ENCODE measurements at places on chromosomes 1 and 21.

- DNase-seq = peak; percentile 82
These were observed 48.0 kb downstream of the SMYD2 start for GRCh38 chr1:214328770-214329469.

DNA sequence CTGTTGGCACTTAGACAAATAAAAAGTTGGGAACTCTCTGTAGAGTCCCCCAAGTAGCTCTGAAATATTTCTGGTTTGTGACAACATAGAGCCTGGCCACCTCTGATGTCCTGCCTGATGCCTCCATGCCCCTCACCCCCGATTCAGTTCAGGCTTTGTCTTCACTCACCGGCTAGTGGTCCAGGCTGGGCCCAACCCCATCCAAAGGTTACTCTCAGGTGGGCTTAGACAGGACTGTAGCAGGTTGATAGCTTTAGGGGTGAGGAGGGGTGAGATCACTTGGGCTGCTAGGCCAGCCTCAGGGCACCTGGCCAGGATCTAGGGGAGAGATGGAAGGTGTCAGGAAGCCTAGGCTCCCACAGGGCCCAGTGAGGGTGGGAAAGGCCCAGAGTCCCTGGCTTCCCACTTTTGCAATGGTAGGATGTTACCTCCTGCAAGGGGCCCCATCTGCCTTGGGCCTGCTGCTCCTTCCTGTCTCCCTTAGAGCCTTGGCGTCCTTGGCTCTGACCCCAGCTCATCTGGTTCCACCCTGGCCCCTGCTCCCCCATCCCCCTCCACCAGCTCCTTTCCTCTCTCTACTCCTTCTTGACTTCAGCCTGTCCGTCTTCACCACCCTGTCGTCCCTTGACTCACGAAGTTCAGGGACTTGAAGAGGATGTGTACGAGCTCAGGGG lies 6.7 kb downstream of the EPS8L3 start:
- no peak for DNase-seq

- no peak for DNase-seq
These were observed 157.9 kb downstream of the DHRS3 start for GRCh38 chr1:12460121-12460520.

DNA sequence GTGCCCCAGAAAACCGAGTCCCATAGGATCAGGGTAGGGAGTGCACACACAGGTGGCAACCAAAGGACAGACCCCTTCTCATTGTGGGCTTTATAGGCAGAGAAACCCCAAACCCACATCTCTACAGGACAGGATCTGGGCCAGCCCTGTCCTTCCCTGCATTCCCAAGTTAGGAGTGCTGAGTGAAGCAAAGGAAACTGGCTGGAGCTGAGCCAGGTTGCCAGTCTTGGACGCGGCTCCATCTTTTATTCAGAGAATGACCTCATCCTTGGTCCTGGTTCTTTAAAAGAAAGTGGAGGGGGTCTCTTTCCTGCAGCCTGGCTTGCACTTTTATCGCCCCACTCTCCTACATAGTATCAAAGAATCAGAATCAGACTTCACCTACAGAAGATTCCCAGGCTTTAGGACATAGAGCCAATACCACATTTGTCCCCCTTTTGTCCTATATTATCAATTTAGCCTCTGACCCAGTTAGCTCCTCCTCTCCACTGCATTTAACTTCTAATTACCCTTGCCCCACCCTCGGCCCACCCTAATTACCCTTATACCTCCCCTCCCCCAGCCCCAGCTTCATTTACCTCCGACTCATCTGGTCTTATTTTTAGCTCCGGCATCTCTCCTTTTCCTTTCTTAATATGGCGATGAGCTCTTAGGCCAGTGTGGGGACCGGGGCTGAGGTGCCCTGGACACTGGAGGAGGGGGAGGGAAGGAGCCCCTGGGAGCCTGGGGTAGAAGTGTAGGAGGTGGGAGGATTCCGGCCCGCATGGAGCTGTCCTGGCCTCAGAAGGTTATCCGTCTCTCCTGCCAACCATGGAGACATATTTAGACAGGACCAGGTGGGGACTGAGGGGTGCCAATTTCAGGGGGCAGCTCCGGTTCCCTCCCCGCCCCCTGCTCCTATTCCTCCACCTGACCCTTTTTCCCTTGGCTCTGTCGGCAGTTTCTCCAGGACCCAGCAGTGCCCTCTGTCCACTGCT lies at the start of gene CASQ1:
TSS of gene CASQ1 (plus strand) at position 927 of the 977 bp plus-strand sequence. CDS start 177 bp downstream, outside the sequence.
- no peak for DNase-seq

DNA sequence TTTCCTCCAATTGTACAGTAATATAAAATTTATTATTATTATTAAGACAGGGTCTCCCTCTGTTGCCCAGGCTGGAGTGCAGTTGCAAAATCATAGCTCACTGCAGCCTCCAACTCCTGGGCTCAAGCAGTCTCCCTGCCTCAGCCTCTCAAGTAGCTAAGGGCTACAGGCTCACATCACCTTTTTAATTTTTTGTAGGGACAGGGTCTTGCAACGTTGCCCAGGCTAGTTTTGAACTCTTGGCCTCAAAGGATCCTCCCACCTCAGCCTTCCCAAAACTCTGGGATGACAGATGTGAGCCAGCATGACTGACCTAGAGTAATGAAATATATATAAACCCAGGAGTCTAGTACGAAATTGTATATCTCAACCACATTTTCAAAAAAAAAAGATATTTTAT lies 49.2 kb downstream of the B3GALNT2 start:
- DNase-seq = no peak

GRCh38 chr21:46024141-46024540 lies 42.6 kb downstream of the COL6A1 start:
- no peak for DNase-seq

GRCh38 chr1:53735681-53736080 lies 3.3 kb downstream of the GLIS1 start:
- DNase-seq = no peak

DNA sequence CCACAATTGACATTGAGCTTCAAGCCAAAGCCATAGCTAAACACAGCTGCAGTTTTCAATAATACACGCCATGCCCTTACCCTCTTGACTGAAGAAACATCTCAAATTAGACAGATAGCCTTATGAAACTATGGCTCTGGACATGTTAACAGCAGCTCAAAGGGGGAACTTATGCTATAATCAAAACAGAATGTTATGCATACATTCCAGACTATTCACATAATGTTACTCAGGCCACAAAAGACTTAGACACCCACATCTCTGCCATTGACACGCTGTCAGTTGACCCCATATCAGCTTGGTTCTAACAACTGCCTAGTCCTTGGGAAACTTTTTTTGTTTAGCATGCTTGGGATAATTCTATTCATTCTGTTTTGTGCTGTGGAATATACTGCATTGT lies 2.3 kb upstream of the NENF start:
- DNase-seq = no peak

DNA sequence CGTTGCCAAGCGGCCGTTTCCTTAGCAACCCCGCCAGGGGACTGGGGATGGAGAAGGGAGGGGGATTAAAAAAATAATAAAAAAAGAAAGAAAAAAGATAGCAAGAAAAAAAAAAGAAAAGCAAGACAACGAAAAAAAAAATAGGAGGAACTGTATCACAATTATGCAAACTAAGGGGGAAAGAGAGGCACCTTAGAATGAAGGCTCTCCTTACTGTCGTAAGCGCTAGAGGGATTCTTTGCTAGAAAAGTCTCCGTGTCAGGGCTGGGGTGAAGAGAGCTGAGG lies 625 bp upstream of the NEGR1 start:
- no peak for DNase-seq
